T-cell (primary cell): ENCODE measurements at places on chromosomes 12 and 14. TPM values are rescaled to one million over a fixed set of nuclear protein-coding genes. Genes with fewer than 3 reads are reported as not detected.

Gene SLCO1B3
- not detected for total RNA-seq

DNA sequence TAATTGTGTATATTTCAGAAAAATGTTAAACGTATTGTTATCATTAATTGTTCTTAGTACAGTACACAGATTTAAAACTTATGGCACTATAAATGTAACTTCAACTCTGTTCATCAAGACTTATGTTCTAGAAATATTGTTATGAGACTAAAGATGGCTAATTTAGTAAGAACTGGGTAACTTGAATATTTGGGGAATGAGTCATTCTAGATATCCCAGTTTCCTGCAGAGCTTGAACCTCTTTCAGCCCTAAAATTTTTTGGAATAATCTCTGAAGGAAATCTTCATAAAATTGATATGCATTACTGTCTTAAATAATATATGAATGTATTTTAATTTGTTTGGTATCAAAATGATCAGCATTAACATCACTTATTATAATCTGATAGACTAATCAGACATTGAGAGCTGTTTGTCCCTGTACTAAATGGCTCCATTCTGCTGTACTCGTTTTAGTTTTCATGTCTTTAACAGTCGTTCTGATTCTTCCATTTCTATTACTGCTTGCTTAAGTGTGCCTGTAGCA, 87.1 kb downstream of the VEZT start:
- no peaks in the 10 kb centered on the region for H3K4me1 ChIP-seq
- no peak overlapping the region for H3K4me3 ChIP-seq
- DNase-seq = no peak
- no peaks in the 10 kb centered on the region for H3K36me3 ChIP-seq
- H3K27me3 ChIP-seq = no peaks in the 10 kb centered on the region

DNA sequence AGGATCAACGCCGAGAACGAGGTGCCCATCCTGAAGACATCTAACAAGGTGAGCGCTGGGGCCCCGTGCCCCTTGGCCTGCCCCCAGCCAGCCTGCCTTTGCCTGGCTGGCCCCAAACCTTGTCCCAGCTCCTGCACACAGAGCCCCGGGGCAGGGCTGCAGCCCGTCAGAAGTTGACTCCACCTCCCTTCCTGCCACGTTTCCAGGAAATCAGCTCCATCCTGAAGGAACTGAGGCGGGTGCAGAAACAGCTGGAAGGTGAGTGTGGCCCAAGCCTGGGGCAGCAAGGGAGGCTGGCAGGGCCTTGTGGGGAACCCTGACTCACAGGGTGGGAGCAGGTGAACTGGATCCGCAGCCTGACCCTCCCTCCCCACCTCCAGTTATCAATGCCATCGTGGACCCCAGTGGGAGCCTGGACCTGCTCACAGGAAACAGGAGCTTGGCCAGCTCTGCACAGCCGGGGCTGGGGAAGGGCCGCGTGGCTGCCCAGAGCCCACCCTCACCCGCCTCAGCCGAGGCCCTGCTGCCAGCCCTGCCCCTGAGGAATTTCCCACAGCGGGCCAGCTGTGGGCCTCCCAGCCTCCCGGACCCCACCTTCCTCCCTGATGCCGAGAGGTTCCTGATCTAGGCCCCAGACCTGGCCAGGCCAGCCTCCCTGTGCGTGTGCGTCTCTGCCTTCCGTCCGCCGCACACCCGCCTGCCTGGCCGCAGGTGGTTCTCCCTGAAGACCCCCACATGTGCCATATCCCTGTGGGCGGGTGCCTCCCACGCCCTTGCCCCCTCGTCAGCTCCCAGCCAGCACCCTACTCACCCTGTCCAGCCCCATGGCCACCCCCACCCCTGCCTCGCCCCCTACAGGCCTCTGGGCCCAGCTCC, 29.5 kb downstream of the CEP170B start:
- no peaks in the 10 kb centered on the region for H3K27me3 ChIP-seq
- H3K4me3 ChIP-seq = no peak overlapping the region
- no peaks in the 10 kb centered on the region for H3K36me3 ChIP-seq

- no peak within 1 kb of the TSS for H3K27ac ChIP-seq
- H3K4me1 ChIP-seq = no peaks in the 10 kb centered on the region
- no peak for DNase-seq
- peaks cover 75% of the 10 kb centered on the region for H3K27me3 ChIP-seq
Measured at GRCh38 chr14:60648934-60649874, at the start of gene SIX1. Gene SIX1, minus strand, starts transcription at chr14:60649477. Its CDS starts 288 bp downstream, at chr14:60649189.

Gene CFAP54
- 0.47 TPM for total RNA-seq
